ENCODE measurements at places on chromosomes 7 and 10.

GRCh38 chr10:99870123-99870730 is 87.8 kb downstream of the ABCC2 start:
- DNase-seq, result no peak

DNA sequence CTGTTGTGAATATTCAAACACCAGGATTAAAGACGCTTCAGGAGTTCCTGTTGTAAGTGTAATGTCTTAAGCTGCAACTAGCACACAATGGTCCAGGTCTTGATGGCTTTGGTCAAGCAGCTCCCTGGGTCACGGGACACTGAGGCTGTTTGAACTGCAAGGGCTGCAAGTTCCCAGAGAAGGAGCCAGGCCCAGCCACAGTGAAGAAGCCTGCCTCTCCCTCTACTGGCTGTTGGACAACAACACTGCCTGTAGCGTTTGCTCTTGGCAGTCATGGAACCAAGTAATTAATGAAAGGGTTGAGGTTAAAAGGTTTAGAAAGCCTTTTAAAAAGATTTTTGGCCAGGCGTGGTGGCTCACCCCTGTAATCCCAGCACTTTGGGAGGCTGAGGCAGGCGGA is 31.9 kb upstream of the GUSB start:
- DNase-seq, result no peak

DNA sequence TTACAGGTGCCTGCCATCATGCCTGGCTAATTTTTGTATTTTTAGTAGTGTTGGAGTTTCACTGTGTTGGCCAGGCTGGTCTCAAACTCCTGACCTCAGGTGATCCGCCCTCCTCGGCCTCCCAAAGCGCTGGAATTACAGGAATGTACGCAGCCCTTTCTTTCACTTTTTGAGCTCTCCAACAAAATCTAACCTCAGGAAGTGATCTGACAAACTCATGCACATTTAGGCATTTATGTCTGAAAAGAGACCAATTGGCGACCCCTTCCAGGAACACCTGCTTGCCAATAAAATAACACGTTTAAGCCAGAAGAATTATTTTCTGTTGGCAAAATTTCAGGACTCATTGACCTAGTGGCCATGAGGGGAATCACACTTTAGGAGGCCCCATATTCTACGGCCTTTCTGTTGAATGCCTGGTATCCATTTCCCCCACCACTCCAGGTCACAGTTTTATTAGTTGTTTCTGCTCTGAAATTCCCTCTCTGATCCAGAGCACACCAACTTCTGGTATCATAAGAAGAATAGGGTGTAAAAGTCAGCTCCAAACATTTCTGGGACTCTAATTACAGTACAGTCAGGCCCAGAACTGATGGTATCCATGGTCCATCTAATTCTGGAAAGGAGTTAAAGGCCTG is 65.8 kb upstream of the FRMD4A start:
- DNase-seq, result no peak

DNA sequence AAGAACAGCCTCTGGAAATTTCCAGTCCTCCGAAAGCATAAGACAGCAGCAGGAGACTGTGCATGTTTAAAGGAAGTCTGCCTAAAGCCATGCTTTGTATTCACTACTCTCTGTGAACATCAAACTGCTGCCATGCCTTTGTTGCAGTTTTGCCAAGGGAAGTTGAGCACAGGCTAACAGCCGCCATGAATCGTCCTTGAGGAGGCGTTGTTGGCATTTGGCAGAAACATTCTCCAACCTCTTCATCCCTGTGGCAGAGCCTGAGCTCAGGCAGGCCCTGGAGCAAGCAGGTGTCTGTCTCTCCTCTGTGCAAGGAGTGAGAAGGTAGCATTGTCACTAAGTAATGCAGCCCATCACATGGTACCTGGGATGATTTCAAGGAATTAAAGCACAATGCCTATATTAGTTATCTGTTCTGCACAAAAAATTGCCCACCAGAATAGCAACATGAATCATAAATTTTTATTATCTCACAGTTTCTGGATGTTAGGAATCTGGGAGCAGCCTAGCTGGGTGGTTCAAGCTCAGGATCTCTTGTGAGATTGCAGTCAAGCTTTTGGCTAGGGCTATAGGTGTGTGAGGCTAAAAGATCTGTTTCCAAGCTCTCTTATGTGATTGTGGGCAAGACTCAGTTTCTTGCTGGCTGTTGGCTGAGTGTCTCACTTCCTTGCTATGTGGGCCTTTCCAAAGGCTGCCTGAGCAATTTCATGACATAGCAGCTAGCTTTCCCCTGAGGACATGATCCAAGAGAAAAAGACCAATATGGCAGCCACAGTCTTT is 46.5 kb upstream of the KIAA1217 start:
- DNase-seq, result no peak

DNA sequence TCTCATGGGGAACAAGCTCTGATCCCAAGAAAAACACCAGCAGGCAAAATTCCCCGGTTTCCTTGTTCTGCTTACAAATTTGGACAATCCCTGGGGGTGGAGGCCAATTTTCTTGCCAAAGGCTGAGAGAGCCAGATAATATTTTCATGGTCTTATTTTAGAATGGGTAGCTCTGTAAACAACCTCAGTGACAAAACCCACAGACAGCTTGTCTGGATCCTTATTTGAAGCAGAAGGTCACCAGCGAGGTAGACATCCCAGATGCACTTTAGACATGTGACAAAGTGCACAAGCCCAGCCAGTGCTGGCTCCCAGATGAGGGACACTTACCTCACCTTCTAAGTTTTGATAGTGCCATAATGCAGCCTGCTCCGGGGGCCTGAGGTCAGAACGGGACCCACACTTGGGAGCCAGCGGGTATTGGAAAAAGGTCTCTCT is 102.6 kb upstream of the DDC start:
- no peak for DNase-seq

DNA sequence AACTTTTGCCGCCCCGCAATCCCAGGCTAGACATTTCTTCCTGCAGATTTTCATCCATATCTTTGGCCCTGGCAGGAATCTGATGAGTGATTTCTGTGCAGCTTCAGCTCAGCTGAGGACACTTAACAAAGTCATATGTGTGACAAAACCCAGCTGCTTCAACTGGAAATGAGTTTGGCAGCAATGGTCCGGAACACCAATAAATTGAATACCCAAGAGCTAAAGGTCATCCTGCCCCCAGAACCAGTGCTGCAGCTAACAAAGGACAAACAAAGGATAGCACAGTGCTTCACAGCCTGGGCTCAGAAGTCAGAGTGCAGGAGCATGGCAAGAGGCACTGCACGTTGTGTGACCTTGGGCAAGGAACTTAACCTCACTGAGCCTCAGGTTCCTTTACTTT is 40.0 kb upstream of the TRIL start:
- DNase-seq, result peak; percentile 26

DNA sequence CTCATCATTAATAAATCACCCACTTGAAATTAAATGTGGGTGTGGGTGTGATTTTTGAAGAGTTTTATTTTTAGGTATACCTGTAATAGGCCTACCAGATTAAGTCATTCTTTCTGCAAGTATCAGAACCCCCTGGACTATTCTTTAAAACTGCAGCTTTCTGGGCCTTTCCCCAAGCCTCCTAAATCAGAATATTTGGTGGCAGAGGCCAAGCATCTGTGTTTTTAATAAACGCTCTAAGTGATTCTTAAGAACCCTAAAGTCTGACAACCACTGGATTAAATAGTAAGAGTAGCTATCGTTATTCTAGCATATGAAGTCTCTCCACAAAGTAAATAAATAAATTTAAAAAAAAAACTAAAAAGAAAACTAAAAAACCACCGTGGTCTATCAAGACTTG is 703.0 kb upstream of the NRP1 start:
- no peak for DNase-seq
